ENCODE measurements at places on chromosomes 6 and 20.
A peak's percentile ranks its signal among the peaks of the same experiment; 100 is the strongest.

GRCh38 chr20:11178946-11179654 is 505.3 kb upstream of the JAG1 start:
- peak; percentile 11 for DNase-seq

- DNase-seq = no peak
Measured at GRCh38 chr20:13250251-13250650, 29.2 kb downstream of the ISM1 start.

DNA sequence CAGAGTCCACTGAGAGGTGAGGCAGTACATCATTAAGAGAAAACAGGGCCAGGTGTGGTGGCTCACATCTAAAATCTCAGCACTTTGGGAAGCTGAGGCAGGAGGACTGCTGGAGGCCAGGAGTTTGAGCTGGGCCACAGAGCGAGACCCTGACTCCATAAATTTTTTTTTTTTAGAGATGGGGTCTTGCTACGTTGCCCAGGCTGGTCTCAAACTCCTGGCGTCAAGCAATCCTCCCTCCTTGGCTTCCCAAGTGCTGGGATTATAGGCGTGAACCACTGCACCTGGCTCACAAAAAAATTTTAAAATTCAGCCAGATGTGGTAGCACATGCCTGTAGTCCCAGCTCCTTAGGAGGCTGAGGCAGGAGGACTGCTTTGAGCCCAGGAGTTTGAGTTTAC is 17.3 kb downstream of the PPIL1 start:
- DNase-seq = no peak

DNA sequence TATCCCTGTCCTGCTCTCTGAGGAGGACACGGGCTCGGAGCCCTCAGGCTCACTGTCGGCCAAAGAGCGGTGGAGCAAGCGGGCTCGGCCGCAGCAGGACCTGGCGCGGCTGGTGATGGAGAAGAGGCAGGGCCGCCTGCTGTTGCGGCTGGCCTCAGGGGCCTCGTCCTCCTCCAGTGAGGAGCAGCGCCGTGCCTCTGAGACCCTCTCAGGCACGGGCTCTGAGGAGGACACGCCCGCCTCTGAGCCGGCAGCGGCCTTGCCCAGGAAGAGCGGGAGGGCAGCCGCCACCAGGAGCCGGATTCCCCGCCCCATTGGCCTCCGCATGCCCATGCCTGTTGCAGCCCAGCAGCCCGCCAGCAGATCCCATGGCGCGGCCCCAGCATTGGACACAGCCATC is 14.2 kb upstream of the SLC22A7 start:
- no peak for DNase-seq

DNA sequence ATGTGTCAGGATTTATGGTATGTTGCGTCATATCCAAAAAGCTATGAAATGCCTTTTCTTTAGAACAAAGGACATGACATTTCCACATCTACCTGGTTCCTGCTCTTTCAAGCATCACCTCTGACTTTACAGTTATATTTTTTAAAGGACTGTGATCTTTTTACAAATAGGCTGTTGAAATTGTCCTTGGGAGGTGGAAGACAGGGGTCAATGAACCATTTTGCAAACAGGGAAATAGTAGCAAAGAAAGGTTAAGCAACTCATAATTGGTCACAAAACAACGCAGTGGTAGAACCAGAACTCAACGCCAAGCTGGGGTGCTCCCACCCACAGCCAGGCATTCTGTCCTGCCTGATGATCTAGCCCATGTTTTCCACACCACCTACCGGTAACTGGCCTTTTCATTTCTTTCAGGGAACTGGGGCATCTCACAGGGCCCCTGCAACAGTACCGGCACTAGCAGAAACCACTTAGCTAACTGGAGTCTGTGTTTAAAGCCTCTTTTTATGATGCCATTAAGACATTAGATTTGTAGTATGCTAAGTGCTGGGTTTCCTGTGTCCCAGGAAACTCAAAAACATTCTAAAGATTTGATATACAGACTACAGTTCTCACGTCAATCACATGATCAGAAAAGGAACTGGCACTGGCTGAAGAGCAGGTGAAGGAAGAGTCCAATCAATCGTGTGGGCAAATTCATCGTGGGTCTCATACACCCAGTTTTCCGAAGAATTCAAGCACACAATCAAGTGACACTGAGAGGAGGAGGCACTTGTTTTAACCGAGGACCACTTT is 13.9 kb downstream of the ZNF217 start:
- DNase-seq = no peak

DNA sequence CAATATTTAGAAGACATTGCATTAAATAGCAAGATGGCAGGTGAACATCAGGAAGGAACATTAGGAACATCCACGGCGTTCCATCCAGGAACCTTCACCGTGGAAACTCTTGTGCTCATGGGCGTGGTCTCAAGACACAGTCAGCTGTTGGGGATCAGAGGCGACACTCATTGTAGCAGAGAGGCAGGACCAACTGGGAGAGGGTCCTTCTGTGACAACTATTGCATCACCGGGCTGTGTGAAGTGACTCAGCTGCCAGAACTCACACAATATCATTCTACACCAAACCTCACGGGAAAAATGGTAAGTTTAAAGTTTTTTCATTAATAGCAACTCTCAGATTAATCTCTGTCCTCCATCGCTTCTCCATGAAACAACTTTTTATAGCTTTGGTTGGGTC is 334.8 kb upstream of the SULF2 start:
- DNase-seq = no peak

- DNase-seq = no peak
Measured at GRCh38 chr6:42791706-42792320, 10.0 kb downstream of the BICRAL start.

- no peak for DNase-seq
Measured at GRCh38 chr20:17364681-17365080, 137.8 kb downstream of the PCSK2 start.

DNA sequence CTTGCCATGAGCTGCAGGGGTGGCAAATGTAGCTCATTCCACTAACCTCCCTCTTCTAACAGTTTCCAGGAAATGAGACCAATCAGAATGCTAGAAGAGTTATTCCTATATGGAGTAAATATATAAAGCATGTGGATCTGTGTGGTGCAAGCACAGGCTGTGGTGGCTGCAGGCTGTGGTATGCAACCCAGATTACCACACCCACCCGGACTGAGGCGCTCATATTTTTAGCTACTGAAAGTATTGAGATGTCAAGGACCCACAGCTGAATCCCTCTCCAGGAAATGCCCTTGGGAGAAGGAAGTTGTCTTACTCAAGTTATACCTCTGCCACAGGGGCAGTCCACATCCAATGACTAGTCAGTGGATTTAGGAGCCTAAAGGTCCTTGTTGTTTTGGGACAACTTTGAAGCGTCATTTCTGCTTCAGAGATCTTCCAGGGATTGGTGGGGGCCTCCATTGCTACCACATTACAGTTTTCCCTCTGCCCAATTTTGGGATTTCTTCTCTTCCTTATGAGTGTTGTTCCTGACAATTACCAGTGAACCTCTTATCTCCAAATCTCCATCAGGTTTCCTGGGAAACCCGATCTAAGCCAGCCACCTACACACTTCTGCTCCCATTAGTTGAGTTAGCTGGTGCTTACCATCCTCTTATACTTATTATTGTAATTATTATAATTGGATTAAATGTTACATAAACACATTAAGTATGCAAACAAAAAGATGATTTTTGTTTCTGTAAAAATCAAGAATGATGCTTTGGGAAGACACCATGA is 12.1 kb upstream of the REPS1 start:
- DNase-seq = no peak

DNA sequence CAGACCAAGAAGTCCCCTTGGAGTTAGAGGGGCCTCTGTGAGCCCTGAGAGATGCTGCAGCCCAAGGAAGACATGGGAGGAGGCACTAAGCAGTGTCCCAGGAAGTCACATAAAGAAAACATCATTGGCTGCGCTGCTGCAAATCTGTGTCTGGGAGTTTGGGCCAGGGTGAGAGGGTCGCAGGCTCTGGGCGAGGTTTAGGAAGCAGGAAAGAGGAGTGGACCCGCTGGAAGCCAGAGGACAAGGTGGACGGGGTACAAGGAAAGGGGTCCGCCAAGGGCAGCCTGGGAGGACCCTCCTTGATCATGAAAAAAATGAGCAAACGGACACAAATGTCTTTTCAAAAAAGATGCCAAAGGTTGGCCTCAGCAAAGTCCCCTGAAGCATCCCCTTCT is 15.5 kb upstream of the SERPINB1 start:
- DNase-seq = no peak

DNA sequence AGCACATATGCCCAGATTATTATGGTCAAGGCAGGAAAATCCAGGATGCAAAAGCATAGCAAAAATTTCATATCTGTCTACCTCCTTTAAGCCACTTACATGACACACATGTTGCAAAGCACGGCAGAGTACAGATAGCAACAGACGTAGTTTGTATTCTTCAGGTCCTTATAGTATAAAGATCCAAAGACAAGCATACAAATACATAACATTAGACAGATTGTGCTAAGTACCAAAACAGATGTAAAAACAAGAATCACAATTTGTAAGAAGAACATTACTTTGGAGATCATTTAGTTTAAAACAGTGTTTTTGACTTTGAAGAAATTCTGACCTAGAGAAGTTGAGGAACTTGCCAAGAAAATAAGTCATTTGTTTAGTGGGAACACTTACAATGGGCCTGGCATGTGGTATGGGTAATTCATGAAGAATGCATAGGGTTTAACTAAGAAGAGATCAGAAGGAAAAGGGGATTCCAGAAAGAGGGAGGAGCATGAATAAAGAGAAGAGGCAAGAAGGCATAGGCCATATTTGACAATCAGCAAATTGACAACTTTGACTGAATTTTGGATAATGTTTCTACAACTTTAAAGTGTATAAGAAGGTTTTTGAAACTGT is 30.6 kb upstream of the LMBRD1 start:
- no peak for DNase-seq

DNA sequence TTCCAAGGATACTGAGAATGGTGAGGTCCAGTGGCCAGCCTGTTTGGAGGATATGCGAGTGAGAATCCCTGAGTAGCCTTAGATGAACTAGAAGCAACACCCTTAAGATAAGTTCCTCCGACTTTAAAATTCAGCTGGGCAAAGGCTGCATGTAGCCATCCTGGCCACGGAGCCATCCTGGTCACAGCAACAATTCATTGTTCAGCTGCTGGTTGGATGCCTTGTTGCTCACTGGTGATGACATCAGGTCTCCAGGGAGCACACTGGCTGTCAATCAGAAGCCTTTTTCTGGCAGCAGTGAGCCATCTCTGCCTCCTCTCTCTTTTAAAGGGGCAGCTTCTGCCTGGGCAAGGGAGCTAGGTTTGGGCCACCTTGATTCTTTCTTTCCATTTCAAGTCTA is 22.4 kb upstream of the RIMS4 start:
- no peak for DNase-seq

- no peak for DNase-seq
Measured at GRCh38 chr20:23095499-23095898, 9.4 kb upstream of the CD93 start.

DNA sequence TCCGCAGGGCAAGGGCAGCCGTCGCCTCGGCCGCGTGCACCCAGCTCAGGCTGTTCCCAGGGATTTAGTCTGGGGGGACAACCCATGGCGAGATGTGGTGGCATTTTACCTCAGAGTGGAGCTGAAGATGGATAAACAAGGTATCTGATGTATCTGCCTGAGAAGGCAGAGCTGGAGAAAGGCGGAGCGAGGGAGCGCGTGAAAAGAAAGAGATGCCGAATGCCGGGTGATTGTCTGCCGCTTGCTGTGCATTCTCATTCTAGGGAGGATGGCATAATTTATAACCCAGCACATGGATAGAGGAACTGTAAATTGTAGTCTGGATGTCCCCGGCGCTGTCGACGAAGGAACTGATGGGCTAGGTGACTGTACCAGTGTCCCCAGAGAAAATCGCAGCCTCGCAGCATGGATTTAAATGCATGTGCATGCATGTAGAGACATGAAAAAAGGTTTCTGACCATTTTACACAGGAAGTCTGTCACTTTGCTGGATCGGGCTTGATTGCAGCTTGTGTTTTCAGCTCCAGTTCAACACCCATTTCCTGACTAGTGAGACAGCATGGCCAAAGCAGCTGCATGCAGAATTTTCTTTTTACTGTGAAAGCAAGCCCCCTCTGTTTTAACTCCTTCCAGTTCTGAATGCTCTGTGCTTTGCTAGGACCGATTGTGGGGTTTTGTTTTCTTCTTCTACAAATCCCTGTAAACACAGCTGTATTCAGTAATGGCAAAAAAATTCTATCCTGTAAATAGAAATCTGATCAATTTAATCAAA is 149.7 kb downstream of the PRL start:
- no peak for DNase-seq

- no peak for DNase-seq
Measured at GRCh38 chr6:90892271-90892670, 305.4 kb upstream of the MAP3K7 start.

DNA sequence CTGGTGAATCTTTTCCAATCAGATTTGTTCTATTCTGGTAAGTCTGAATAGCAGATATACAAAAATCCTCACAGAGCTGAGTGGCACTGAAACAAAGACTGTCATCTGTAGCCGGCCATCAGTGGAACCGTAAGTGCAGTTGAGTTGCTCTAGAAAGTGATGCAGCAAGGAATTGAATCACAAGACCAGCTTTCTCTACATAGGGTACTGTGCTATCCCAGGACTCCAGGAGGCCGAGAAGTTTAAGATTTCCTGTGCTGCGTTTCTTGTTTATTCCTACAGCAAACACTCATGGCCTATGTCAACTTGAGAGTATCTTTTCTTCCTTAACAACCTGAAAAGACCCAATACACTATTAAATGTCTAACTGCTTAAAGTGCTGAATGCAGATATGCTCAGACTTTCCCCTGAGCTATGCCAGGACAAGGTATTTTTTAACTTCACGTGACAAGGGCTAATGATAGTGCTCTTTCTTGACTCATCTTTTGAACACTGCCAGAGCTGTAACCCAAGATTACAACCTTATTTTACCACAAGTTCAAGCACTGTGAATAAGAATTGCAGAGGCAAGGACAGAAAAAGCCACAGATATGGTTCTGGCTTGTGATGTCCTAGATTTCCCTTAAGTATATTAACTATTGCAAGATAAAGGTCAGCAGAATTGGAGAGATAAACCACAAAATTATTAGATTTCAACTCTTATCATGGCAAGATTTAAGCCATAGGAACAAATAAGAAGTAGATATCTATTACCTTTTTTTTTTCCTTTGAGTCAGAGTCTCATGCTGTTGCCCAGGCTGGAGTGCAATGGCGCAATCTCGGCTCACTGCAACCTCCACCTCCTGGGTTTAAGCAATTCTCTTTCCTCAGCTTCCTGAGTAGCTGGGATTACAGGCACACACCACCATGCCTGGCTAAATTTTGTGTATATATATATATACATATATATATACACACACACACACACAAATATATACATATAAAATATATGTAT is 71.6 kb downstream of the GJA1 start:
- no peak for DNase-seq

DNA sequence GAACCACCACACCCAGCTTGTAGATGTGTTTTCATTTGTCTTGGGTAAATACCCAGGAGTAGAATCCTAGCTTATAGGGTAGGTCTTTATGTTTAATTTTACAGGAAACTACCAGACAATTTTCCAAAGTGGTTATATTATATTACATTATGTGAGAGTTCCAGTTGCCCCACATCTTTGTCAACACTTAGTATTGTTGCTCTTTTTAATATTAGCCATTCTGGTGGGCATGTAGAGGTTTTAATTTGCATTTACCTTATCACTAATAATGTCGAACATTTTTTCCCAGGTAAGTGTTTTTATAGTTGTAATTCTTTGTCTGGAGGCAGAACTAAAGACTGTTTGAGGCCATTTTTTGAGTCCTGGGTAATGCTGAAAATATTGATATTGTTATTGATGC is 3.5 kb upstream of the BANF2 start:
- DNase-seq = no peak

All from HFF-Myc (cell line).